RWPE2 (cell line): ENCODE measurements at places on chromosomes 6 and 20.

DNA sequence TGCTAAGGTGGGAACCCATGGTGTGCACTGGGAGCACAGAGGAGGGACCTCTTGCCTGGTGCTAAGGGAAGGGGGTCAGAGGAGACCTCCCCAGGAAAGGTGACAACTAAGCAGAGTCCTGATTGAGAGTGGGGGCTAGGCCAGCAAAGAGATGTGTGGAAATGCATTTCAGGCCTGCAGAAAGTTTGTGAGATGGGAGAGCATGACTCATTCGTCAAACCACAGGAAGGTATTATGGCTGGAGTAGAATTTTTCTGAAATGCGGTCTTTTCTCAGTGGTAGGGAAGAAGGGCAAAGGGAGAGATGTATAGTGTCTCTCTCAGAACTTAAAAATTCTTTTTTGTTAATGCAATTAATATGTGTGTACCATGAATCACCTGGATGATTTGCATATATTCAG is 23.6 kb upstream of the EDN1 start:
- no peak for DNase-seq

DNA sequence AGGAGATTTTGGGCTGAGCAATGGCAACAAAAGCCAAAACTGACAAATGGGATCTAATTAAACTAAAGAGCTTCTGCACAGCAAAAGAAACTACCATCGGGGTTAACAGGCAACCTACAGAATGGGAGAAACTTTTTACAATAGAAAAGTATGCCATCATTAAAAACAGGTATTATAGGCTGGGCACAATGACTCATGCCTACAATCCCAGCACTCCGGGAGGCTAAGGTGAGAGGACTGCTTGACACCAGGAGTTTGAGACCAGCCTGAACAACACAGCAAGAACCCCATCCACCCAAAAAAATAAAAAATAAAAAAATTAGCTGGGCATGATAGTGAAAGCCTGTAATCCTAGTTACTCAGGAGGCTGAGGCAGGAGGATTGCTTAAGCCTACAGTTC is 55.4 kb downstream of the MBOAT1 start:
- no peak for DNase-seq

- DNase-seq = no peak
Measured at GRCh38 chr6:108795122-108795521, 53.1 kb upstream of the ARMC2 start.

- no peak for DNase-seq
Measured at GRCh38 chr6:158536084-158536890, 23.6 kb upstream of the TMEM181 start.

DNA sequence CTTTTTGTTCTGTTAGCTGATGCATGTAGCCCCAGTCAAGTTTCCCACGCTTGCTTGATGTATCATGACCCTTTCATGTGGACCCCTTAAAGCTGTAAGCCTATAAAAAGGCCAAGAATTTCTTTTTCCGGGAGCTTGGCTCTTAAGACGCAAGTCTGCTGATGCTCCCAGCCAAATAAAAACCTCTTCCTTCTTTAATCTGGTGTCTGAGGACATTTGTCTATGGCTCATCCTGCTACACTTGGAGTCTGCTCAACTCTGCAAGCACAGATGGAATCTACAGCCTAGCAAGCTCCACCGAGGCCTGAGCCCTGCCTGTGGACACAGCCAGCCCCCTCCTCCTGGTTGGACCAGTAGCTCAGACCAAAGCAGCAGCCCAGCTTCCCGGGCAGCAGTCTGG is 3.4 kb downstream of the CST2 start:
- no peak for DNase-seq

GRCh38 chr6:10720265-10720959 is 2.5 kb upstream of the TMEM14C start:
- no peak for DNase-seq

GRCh38 chr6:3252369-3252768 is 6.4 kb upstream of the PSMG4 start:
- DNase-seq = no peak

- DNase-seq = peak; percentile 55
Measured at GRCh38 chr6:140537834-140538705, 1163.6 kb upstream of the CITED2 start.

DNA sequence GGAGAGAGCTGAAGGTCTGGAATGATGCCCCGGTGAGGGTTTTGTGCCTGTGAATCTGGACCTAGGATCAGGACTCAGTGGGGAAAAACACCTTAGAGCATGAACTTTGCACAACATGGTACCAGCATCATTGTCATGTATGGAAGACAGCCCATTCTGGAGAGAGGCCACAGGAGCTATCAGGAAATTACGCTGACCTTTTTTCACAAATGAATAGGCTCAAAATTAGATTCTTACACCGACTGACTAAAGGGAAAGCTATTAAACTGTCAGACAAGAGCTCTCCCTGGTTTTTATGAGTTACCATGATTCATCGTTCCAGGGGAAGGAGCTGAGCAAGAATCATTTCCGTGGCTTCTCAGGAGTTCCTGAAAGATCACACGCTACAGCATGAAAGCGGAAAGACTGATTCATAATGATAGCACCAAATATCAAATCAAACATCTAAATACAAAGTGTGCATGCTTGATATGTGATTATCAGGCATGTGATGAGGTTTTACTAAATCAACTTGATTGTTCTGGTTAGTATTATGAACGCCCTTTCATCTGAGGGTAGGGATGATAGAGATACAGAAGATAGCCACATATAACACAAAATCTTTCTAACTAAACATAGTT is 224.9 kb upstream of the SMLR1 start:
- DNase-seq = no peak

DNA sequence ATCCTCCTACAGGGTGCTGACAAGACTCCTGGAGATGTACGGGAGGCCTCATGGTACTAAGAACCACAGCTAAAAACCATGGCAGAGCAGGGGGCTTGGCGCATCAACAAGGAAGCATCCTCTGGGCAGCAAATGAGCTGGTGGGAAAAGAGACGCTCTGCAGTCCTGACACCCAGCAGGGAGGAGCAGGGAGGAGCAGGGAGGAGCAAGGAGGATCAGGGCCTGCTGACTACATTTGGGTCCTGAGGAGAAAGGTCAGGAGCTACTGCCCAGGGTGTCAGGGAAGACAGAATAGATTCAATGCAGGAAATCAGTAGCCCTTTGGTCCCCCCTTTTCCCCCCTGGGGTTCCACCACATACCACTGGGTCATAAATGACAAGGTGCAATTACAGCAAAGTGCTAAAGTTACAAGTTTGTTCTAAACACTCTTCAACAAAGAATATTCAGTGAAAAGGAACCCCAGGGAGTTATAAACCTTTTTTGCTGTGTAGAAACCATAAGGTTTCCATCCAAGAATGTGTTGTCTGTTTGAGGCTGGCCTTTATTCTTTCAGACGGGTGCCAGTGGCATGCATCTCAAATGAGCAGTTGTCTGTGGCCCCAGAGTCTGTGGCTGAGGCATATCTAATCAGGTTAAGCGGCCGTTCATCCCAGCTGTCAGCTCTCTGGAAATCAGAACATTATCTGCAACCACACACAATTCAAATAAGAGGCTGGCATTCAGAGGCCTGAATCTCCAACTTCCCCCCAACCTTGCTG is 325.0 kb downstream of the CDC5L start:
- DNase-seq = no peak

DNA sequence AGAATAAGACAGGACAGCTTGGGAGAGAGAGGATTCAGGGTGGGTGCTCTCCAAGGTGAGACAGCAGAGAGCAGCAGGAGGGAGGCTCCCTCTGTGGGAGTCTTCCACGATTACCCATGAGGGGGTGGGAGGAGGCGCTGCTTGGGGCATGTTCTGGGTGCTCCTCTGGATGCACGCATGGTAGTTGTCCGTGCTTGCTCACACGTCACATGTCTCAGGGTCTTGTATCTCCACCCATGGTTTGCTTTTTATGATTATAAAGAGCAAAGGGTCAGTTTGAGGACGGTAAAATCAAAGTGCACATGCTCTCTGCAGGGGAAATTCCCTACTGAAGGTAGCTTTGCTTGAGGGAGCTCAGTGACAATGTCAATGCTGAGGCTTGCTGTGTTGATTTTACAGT is 338.4 kb downstream of the THBS2 start:
- no peak for DNase-seq

DNA sequence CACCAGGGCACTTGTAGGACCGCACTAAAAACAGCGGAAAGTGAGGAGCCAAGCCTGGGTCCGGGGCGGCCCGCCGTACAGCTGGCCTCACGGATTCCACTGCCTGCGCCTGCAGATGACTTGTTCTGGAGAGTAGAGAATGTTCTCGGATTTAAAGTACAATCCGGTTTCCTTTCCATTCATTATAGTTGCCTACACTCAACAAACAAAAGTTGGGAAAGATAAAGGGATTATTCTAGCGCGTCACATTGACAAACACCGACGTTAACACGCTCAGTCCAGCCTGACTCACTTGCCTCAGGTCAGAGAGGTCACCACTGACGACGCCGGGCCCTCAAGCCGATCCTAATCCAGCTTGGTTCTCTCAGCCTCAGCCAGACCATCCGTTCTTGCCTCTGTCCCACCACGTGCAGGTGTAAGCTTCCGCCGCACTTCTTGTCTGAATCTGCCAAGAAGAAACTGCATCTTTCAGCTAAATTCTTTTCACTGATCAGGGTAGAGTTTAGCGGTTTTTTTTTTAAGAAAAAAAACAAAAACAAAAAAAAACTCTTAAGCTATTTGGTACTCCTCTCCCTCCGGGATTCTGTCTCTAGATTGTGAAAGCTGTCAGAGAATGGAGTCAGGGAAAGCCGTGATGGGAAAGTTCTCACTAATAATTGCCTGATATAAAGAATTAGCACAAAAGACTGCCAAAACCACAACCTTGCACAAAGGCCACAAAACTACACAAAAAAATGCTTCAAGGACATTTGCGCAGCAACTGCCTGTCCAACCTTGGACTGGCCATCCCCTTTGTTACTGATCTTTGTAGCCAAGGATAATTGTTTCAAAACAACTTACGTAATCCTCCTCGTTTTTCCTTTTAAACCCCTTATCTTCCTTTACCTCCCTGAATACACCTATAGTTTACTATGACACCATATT is 1.1 kb upstream of the PHF10 start:
- DNase-seq = peak; percentile 64

GRCh38 chr20:54110041-54110440 is 39.6 kb upstream of the BCAS1 start:
- no peak for DNase-seq

- no peak for DNase-seq
Measured at GRCh38 chr6:82396964-82397751, 33.5 kb downstream of the TPBG start.

- no peak for DNase-seq
Measured at GRCh38 chr6:156030053-156030452, 574.4 kb upstream of the NOX3 start.

DNA sequence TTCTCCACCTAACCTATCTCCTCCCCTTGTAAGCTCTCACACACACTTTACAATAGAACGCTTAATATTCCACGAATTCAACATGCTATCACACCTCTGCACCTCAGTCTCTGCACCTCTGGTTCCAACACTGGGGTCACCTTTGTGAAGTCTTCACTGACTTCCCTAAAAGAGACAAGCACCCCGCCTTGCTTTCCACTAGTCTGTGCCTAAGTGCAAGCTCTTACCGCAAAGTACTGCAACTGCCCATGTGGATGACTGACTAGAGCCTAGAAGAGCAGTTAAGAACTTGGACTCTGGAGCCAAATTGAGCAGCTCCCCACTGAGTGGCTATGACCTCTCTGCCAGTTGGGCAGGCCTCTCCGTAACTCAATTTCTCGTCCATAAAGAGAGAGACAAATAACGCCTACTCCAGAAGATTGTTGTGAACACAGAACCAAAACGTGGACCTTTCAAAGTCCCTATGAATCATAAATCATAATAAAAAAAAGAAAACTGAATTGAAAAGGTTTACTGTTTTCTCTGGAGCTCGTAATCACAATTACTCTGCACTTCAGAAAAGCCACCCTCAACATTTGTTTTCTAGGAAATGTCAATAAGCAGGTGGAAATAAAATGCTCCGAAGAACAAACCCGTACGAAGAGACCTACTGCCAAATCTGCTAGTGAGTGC is 1.2 kb downstream of the IFNGR1 start:
- no peak for DNase-seq

DNA sequence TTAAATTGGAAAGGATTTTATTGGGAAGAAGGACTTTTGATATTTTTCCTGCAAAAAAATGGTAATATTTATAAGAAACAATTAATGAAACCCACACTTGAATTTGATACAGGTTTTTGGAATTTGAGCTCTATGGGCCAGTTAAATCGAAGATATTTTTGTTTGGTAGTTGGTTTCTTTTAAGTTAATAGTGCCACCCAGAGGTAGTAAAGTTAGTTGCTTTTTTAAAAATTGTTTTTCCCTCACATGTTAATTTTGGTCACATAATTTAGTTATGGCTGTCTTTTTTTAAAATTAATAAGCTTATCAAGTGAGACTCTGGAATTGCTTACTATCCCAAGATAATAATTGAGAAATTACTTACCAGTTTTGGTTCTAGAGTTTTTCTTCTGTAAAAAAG is 7.1 kb downstream of the PRIM2 start:
- no peak for DNase-seq

DNA sequence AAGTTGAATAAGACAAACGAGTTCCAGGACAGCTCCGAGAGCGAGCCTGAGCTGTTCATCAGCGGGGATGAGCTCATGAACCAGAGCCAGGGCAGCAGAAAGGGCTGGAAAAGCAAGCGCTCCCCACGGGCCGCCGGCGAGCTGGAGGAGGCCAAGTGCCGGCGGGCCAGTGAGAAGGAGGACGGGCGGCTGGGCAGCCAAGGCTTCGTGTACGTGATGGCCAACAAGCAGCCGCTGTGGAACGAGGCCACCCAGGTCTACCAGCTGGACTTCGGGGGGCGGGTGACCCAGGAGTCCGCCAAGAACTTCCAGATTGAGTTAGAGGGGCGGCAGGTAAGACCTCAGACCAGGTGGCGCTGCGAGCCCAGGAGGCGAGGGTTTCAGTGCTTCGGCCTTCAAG is 56.0 kb upstream of the TMEM181 start:
- DNase-seq = no peak

DNA sequence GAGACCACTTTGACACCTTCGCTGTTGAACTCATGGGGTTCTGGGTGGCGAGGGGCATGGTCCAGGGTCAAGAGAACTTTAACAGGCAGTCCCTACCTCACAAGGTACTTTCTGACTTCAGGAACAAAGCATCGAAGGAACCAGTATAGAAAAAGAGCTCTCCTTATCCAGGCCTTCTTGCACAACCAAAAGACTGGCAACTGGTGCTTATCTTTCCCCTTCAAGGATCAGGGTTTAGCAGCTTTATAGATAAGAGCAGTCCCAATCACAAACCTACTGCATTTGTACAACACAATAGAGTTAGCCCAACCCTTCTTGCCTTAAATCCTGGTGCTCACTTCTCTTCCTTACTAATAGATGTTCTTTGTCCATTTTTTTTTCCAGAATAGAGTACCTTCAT is 116.3 kb downstream of the SNX5 start:
- no peak for DNase-seq
